NCI-H510A (cell line): ENCODE measurements at places on chromosomes 13 and 19.

- no peak for DNase-seq
Measured at GRCh38 chr13:31377946-31378345, 178.2 kb downstream of the B3GLCT start.

- DNase-seq, result no peak
Measured at GRCh38 chr13:111286749-111287148, 33.7 kb upstream of the TEX29 start.

GRCh38 chr13:20247963-20248362, 15.8 kb upstream of the GJB6 start:
- DNase-seq, result no peak

DNA sequence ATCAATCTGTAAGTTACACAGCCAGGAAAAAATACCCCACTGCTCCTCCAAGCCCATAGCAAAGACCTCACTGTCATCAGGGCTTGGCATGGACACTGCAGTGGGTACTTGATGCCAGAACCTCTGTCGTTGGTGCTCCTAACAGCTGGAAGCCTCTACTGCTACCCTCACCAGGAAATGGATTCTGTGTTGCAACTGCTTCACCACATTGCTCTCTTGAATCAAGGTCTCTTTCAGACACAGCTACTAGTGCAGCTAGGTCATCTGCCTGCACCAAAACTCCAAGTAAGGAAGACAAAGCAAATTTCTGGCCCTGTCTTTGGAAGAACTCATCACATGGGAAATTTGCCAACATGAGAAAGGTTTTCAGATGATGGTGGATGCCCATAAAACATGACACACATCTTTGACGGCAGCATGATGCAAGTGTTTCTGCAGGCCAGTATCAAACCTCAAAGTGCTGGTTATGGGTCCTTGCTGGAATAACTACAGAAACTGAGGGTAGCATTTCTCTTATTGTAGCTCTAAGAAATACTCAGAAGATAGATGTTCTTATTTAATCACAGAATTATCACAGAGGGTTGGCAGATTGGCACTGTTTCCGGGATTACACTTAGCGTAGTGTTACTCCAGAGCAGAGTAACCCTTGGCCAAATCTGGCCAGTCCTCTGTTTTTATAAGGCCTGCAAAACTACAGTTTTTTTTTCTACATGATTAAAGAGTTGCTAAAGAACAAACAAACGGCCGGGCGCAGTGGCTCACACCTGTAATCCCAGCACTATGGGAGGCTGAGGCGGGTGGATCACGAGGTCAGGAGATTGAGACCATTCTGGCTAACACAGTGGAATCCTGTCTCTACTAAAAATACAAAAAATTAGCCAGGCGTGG, 12.9 kb upstream of the PCCA start:
- DNase-seq, result no peak

DNA sequence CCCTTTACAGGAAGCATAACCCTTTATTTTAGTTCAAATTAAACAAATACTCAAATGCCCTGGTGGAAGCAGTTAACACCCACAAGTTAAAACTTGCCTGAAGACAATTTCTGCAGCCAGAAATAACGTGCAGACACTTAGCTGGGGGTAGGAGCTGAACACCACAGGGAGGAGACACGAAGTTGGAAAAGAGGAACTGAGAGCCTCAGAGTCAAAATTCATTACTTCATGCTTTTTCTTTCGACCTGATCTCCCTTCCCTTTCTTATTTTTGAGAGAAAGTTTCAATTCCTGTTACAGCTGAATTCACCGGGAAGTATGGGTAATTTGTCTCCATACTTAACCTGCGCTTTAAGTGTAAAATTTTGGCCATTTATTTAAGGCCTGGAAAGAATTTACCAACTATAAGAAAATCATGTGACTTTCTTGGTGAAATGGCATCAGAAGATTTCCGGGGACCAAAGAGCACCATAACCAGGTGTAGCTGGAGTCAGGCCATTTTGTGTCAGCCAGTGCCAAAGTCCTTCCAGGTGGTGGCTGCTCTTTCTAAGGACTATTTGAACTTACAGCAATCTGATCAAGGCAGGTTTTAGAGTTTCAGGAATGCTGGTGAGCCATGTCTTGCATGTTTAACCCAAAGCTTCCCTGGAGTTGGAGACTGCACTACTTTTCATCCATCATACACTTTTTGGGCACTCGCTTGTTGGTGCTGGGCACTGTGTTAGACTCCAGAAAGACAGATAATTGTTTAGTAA, 46.5 kb upstream of the RCBTB2 start:
- no peak for DNase-seq

GRCh38 chr13:32267836-32268439, 47.2 kb downstream of the ZAR1L start:
- DNase-seq, result no peak
